Stimulated activated CD4-positive, alpha-beta T cell treated with anti-CD3 and anti-CD28 coated beads, Interleukin-15, amount 100 ng/mL, for 48 hours (primary cell): ENCODE measurements at places on chromosomes 7 and 10.

DNA sequence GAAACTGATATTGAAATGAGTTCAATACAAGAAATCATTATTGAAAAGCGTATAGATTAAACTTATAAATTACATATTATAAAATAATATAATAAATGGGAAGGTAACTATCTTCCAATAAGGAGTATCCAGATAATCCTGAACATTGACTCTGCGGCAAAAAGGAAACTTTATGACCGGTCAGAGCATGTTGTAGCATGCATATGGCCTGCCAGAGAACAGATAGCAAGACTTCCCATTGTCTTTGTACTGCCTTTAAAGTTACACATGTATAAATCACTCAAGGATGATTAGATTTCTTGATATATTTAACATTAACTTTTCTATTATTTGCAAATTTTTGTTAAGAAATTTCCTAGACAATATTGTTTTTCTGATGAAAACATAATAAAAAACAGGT lies 56.2 kb upstream of the ETV1 start:
- DNase-seq = no peak

DNA sequence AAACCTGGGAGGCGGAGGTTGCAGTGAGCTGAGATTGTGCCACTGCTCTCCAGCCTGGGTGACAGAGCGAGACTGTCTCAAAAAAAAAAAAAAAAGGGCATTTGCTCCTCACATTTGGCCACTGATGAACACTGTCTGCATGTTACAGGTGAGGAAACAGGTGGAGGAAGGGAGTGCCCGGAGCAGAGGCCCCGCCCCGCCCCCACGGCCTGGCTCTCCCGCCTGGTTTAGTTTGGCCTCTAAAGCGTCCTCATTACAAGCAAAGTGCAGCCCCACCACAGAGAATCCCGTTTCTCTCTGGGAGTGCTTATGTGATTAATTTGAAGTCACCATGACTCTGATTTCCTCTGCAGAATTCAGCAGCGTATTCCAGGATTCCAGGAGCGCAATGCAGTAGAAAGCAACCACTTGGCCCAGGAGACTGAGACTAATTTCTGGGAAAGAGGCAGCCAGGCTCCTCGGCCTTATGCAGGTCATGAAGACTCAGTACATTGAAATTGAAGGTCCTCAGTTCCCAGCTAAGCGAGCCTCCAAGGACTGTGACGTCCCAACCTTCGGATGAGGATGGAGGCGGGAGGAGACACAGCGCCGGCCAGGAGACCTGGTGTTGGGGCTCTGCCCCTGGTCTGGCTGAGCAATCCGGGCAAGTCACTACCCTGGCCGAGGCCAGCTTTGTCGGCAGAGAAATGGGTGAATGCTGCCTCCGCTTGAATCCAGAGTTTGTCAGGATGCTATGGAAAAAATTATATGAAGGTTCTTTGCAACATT lies 44.7 kb downstream of the RBM17 start:
- no peak for DNase-seq

DNA sequence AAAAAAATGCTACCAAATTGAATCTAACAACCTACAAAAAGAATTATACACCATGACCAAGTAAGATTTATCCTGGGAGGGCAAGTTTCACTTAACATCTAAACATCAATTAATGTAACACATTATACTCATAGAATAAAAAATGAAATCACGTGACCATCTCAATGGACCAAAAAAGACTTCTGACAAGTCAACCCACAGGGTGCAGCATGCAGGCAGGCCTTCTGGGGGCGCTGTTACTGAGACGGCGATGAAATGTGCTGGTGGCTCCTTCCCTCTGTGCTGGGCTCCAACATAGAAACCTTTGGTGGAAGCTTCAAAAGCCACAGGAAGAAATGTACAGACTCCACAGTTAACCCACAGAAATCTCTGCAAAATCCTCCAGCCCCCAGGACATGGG lies 103.1 kb downstream of the INHBA start:
- no peak for DNase-seq

DNA sequence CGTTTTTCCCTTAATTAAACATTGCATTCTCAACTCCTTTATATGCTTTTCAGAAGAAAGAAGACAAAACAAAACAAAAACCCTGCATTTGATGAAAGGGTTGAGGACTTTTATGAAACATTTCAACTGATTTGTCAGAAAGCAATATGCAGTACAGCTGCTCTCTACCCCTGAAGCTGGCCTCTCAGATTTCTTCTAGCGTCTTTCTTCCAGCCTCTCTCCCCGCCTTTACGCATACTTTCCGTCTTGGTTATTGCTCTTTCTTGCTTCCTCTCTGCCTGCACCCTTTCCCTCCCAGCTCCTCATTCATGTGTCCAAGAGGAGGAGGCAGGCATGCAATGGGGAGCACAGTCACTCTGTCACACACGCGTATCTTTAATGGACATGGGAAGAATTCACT lies 91.0 kb upstream of the COL1A2 start:
- no peak for DNase-seq

GRCh38 chr7:100396421-100396982 lies 23.2 kb downstream of the PILRA start:
- peak; percentile 45 for DNase-seq
